ENCODE measurements at places on chromosomes 7 and 10. TPM values are rescaled to one million over a fixed set of nuclear protein-coding genes. Genes with fewer than 3 reads are reported as not detected.
A peak's percentile ranks its signal among the peaks of the same experiment; 100 is the strongest.

DNA sequence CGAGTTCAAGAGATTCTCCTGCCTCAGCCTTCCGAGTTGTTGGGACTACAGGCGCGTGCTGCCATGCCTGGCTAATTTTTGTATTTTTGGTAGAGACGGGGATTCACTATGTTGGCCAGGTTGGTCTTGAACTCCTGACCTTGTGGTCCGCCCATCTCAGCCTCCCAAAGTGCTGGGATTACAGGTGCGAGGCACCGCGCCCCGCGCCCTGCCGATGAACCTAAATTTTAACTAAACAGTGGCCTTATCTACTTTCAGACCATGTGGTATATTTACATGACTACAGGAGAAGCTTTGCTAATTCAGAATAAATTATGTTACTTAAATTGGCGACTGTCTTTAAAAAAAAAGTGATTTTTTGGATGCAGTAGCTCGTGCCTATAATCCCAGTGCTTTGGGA, 9.2 kb downstream of the SIRT1 start:
- H3K4me3 ChIP-seq = no peak overlapping the region
- DNase-seq = no peak
- 0 out of 2 replicates have a peak overlapping the region, but pooled peaks have one; percentile 34 for H3K27ac ChIP-seq
- H3K27me3 ChIP-seq = no peaks in the 10 kb centered on the region
- H3K4me1 ChIP-seq = peaks cover 6% of the 10 kb centered on the region
- peaks cover 83% of the 10 kb centered on the region for H3K36me3 ChIP-seq

- no peak for DNase-seq
- H3K27ac ChIP-seq = no peak overlapping the region
- H3K27me3 ChIP-seq = no peaks in the 10 kb centered on the region
Observed at GRCh38 chr7:25550149-25550548, 321.9 kb upstream of the NPVF start.

Gene AGAP3
- 113 TPM for total RNA-seq

DNA sequence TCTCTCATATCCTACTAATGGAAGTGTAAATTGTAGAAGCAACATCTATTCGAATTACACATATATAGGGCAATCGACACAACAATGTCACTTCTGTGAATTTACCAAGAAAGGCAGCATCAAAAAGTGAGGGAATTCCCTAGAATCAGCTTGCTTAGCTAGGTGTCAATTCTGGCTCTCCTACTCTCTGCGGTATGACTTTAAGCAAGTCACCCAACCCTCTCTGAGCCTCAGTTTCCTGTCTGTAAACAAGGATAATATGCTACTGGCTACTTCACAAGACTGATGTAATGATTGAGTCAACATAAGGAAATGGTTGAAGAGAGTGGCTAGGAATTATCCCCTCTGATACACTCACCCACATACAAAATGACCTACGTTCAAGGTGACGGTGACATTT, 19.4 kb downstream of the CCDC6 start:
- H3K4me3 ChIP-seq = no peak overlapping the region
- H3K4me1 ChIP-seq = peaks cover 63% of the 10 kb centered on the region
- H3K27me3 ChIP-seq = no peaks in the 10 kb centered on the region
- peaks cover 4% of the 10 kb centered on the region for H3K36me3 ChIP-seq
- H3K27ac ChIP-seq = peak overlapping the region; percentile 27

GRCh38 chr7:117809958-117810357, 63.3 kb downstream of the CTTNBP2 start:
- H3K27ac ChIP-seq = no peak overlapping the region
- no peaks in the 10 kb centered on the region for H3K27me3 ChIP-seq
- peaks cover 89% of the 10 kb centered on the region for H3K4me1 ChIP-seq
- H3K4me3 ChIP-seq = no peak overlapping the region

Gene SYT15
- 1.2 TPM for total RNA-seq

DNA sequence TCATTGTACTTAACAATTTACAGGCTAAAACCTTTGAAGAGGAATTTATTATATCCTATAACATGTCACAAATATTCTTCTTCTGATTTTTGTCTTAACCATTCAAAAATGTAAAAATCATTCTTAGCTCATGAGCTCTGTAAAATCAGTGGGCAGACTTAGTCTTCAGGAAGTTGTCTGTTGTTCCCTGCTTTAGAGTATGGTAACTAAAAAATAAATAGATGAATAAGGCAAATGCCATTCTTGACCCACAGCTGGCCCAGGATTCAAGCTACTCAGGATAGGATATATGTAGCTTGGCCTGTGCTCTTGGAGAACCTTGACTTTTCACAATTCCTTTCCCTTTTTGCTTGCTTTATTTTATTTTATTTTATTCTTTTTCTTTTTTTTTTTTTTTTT, 51.5 kb downstream of the LRRC4 start:
- no peak overlapping the region for H3K4me3 ChIP-seq
- no peak overlapping the region for H3K27ac ChIP-seq
- H3K27me3 ChIP-seq = no peaks in the 10 kb centered on the region
- H3K4me1 ChIP-seq = peaks cover 33% of the 10 kb centered on the region

GRCh38 chr10:61278556-61278955, 174.6 kb downstream of the TMEM26 start:
- H3K4me1 ChIP-seq = no peaks in the 10 kb centered on the region
- no peak for DNase-seq
- H3K36me3 ChIP-seq = no peaks in the 10 kb centered on the region
- H3K27me3 ChIP-seq = no peaks in the 10 kb centered on the region
- no peak overlapping the region for H3K27ac ChIP-seq

GRCh38 chr7:55095672-55096071, 76.9 kb downstream of the EGFR start:
- H3K27ac ChIP-seq = peak overlapping the region; percentile 4
- no peak for DNase-seq
- no peaks in the 10 kb centered on the region for H3K27me3 ChIP-seq
- peaks cover 35% of the 10 kb centered on the region for H3K4me1 ChIP-seq
- H3K36me3 ChIP-seq = no peaks in the 10 kb centered on the region

- no peak overlapping the region for H3K27ac ChIP-seq
- no peak overlapping the region for H3K4me3 ChIP-seq
- H3K27me3 ChIP-seq = no peaks in the 10 kb centered on the region
- no peaks in the 10 kb centered on the region for H3K36me3 ChIP-seq
Observed at GRCh38 chr10:48568131-48568530, 36.7 kb downstream of the ARHGAP22 start.

- DNase-seq = no peak
- peak overlapping the region; percentile 84 for H3K27ac ChIP-seq
- no peak overlapping the region for H3K4me3 ChIP-seq
- peaks cover 23% of the 10 kb centered on the region for H3K4me1 ChIP-seq
Observed at GRCh38 chr7:99080679-99081078, 63.2 kb downstream of the SMURF1 start.

Gene CAV1
- total RNA-seq = 10.9 TPM

Gene KLF14
- total RNA-seq = not detected

Gene ST8SIA6
- total RNA-seq = 3.5 TPM

DNA sequence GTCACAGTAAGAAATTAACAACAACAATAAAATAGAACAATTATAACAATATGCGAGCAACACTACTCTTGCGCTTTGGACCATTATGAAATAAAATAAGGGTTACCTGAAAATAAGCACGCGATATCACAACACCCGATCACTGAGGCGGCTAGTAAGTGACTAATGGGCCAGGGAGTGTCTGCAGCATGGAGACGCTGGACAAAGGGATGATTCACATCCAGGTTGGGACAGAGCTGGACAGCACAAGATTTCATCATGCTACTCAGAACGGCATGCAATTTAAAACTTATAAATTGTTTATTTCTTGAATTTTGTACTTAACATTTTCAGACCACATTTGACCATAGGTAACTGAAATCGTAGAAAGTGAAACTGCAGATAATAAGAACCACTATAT, 15.6 kb downstream of the HIBADH start:
- DNase-seq = no peak
- peaks cover 30% of the 10 kb centered on the region for H3K36me3 ChIP-seq
- H3K4me1 ChIP-seq = peaks cover 3% of the 10 kb centered on the region
- H3K27me3 ChIP-seq = no peaks in the 10 kb centered on the region
- no peak overlapping the region for H3K27ac ChIP-seq

GRCh38 chr10:110273474-110273873, 31.2 kb downstream of the SMNDC1 start:
- H3K4me1 ChIP-seq = peaks cover 17% of the 10 kb centered on the region
- H3K4me3 ChIP-seq = no peak overlapping the region
- no peak overlapping the region for H3K27ac ChIP-seq
- H3K36me3 ChIP-seq = no peaks in the 10 kb centered on the region
- DNase-seq = no peak
- H3K27me3 ChIP-seq = no peaks in the 10 kb centered on the region

GRCh38 chr10:121073728-121074127, 222.6 kb downstream of the WDR11 start:
- H3K36me3 ChIP-seq = no peaks in the 10 kb centered on the region
- H3K4me1 ChIP-seq = peaks cover 6% of the 10 kb centered on the region
- DNase-seq = no peak
- no peak overlapping the region for H3K4me3 ChIP-seq

DNA sequence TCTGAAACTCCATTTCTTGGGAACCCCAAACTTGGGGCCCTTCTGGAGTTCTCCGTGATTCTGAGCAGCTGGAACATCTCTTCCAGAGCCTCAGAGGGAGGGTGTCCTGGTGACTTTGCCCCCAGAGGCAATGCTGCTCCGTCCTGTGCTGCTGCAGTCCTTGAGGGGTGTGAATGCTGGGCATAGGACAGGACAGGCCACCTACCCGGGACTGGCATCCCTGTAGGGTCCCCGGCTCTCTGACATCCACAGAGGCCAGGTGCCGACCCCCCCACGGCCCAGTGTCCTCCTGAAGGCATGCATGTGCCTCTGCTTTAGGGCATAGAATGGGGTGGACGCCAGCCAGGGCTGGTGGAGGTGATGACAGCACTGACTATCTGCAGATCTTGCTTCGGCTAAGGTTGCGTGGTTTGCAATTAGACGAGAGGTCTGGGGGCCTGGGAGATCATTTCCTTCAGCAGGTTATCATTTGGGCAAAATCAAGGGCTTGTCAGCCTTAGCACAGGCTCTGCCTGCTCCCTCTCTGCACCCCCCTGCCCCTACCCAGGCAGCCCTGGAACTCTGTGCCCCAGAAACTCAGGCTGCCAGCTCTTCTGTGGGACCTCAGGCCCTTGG, 136.9 kb upstream of the GPR26 start:
- H3K36me3 ChIP-seq = peaks cover 16% of the 10 kb centered on the region
- H3K27ac ChIP-seq = no peak overlapping the region
- no peaks in the 10 kb centered on the region for H3K27me3 ChIP-seq
- no peak overlapping the region for H3K4me3 ChIP-seq
- no peak for DNase-seq

Gene PNLIP
- total RNA-seq = 1.9 TPM

Gene CYP26C1
- 0.11 TPM for total RNA-seq

GRCh38 chr10:90066435-90066834, 365.0 kb downstream of the KIF20B start:
- no peaks in the 10 kb centered on the region for H3K4me1 ChIP-seq
- DNase-seq = no peak
- no peak overlapping the region for H3K4me3 ChIP-seq
- peaks cover 5% of the 10 kb centered on the region for H3K27me3 ChIP-seq
- peaks cover 26% of the 10 kb centered on the region for H3K36me3 ChIP-seq

Gene STEAP1
- 2.4 TPM for total RNA-seq

- H3K27me3 ChIP-seq = no peaks in the 10 kb centered on the region
- peaks cover 6% of the 10 kb centered on the region for H3K36me3 ChIP-seq
- no peak overlapping the region for H3K27ac ChIP-seq
- H3K4me3 ChIP-seq = no peak overlapping the region
Observed at GRCh38 chr7:3243256-3243655, 57.8 kb upstream of the SDK1 start.

GRCh38 chr10:44874166-44874565, 37.0 kb upstream of the TMEM72 start:
- H3K27ac ChIP-seq = no peak overlapping the region
- H3K4me1 ChIP-seq = peaks cover 10% of the 10 kb centered on the region
- H3K27me3 ChIP-seq = peaks cover 3% of the 10 kb centered on the region
- DNase-seq = no peak

Gene C10orf95
- total RNA-seq = 0.96 TPM

Gene FAM241B
- 28.9 TPM for total RNA-seq

GRCh38 chr10:34505338-34505737, 309.8 kb downstream of the PARD3 start:
- no peaks in the 10 kb centered on the region for H3K27me3 ChIP-seq
- H3K27ac ChIP-seq = peak overlapping the region; percentile 94
- DNase-seq = no peak
- no peaks in the 10 kb centered on the region for H3K36me3 ChIP-seq

Gene OGDHL
- 35.1 TPM for total RNA-seq

DNA sequence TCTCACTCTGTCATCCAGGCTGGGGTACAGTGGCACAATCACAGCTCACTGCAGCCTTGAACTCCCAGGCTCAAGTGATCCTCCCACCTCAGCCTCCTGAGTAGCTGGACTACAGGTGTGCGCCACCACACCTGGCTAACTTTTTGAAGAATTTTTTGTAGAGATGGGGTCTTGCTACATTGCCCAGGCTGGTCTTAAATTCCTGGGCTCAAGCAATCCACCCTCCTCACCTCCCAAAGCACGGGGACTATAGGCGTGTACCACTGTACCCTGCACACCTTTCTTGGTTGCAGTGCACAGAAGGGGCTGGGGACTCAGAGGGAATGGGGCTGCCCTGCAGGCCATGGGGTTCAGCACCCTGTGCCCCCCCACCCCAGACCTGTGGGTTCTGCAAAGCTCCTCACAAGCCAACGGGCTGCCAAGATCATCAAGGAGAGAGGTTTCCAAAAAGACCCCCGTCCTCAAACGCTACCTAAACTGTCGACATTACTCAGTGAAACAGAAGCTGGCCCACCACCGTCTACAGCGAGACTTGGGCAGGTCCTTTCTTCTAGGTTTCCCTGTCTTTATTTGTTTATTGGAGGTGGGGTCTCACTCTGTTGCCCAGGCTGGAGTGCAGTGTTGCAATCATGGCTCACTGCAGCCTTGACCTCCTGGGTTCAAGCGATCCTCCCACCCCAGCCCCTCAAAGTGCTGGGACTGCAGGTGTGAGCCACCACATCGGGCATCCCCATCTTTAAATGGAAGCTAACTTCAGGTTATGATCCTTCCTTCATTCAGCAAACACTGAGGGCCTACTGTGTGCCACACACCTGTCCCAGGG, 26.6 kb upstream of the ELFN1 start:
- no peak overlapping the region for H3K27ac ChIP-seq
- H3K4me3 ChIP-seq = no peak overlapping the region
- no peaks in the 10 kb centered on the region for H3K27me3 ChIP-seq
- DNase-seq = no peak
- H3K4me1 ChIP-seq = no peaks in the 10 kb centered on the region
- no peaks in the 10 kb centered on the region for H3K36me3 ChIP-seq

GRCh38 chr10:22053048-22053447, 49.5 kb upstream of the DNAJC1 start:
- H3K4me1 ChIP-seq = no peaks in the 10 kb centered on the region
- no peaks in the 10 kb centered on the region for H3K27me3 ChIP-seq
- H3K36me3 ChIP-seq = peaks cover 22% of the 10 kb centered on the region
- H3K27ac ChIP-seq = no peak overlapping the region
- H3K4me3 ChIP-seq = no peak overlapping the region

Gene FZD1
- total RNA-seq = 2.0 TPM
